ENCODE measurements at places on chromosomes 2 and 18.

DNA sequence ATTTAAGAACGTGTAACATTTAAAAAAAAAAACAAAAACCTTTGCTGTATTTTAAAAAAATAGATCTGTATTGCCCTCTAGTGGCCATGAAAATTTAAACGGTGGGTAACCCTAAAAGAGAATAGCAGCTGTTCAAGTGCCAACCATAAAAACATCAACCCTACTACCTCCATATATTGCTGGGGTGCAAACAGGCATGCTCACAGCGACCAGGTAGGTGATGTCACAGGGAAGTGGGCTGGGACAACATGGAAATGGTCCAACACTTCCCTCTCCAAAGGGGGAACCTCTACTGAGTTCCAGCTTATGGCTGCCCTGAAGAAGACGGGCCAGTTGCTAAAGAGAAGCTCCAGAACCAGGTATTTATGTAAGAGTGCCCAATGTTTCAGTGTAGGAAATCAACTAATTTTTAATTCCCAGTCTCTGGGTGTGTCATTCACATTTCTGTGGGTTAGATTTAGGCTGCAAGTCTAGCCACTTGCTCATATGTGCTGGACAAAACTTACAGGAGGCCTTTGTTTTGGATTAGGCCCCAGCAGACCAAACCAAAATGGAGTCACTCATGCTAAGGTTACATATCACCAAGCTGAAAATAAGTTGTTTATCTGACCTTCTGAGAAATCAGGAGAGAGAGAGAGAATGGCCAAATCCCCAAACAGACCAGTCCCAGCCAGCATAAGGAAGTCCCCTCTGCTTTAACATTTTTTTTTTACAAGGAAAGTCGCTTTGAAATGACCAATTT lies 54.5 kb downstream of the SKA1 start:
- peak; percentile 11 for DNase-seq

DNA sequence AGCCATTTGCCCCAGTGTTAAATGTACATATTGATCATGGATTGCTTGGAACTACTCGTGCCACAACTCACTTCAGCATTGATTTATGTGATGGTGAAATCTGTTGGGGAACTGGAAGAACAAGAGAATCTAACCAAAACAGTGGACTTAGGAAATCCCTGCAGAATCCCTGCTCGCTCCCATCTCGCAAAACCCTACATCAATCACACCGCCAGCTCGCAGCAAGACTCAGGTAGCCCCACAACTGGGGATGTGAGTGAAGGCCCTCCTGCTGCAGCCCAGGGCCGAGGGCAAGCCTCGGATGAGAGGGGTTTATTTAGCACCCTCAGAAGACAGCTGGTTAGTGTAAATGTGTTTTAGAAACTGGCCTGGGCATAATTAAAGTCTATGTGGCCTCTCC lies 171.6 kb downstream of the ANAPC1 start:
- DNase-seq: no peak

GRCh38 chr2:215839309-215839708 lies 174.0 kb downstream of the MREG start:
- no peak for DNase-seq

DNA sequence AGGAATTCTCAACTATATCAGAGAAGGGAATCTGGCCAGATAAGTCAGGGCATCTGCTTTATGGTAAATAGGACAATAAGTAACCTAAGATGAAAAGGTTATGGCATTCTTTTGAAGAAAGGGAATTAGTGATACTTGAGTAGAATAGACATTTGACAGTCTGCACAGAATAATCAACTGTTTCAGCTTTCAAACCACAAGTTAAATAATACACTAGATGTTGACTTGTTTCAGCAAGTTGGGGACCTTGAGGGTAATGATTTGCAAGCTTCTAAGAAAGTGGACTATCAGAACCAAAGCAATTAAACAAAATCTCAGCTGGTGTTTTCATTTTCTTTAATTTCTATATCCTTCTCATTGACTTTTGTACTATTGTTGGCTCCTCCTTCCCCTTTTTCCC lies 54.5 kb downstream of the SLC39A10 start:
- no peak for DNase-seq

GRCh38 chr2:65281627-65282351 lies 54.2 kb downstream of the ACTR2 start:
- DNase-seq: no peak

DNA sequence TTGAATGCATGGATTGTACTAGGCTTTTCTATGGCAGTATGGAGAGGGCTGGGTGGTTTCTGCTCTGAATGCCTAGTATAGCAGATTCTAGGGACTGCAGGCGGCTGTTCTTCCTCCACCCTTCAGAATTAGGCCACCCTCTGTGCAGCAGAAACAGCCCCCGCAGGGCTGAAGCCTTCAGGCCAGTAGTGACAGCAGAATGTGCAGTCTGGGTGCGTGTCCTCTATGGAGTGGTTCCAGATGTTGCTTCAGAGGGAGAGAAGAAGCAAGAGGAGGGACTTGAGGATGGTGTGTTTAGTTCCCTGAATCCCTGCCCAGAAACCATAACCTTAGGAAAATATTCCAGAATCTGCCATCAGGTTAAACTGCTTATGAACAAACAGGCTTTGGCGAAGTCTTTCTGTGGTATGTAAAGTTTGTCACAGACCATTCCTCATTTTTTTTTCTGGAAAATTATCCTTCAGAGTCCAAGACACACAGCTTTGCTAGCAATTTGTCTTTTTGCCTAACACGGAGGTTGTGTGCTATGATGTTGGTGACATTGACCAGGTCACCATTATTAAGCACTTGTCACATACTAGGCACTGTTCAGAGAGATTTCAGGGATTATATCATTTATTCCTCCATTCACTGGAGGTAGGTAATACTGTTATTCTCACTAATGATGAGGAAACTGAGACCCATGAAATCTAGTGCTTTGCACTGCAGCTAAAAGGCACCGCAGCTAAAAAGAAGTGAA lies 21.1 kb downstream of the CASP10 start:
- peak; percentile 82 for DNase-seq

- no peak for DNase-seq
Observed at GRCh38 chr2:136214307-136215200, 96.6 kb upstream of the CXCR4 start.

GRCh38 chr2:120066800-120067547 lies 54.1 kb downstream of the EPB41L5 start:
- DNase-seq: peak; percentile 10

GRCh38 chr2:36538335-36538734 lies 59.6 kb downstream of the FEZ2 start:
- peak; percentile 49 for DNase-seq

- DNase-seq: no peak
Observed at GRCh38 chr2:15348636-15349035, 212.5 kb downstream of the NBAS start.

DNA sequence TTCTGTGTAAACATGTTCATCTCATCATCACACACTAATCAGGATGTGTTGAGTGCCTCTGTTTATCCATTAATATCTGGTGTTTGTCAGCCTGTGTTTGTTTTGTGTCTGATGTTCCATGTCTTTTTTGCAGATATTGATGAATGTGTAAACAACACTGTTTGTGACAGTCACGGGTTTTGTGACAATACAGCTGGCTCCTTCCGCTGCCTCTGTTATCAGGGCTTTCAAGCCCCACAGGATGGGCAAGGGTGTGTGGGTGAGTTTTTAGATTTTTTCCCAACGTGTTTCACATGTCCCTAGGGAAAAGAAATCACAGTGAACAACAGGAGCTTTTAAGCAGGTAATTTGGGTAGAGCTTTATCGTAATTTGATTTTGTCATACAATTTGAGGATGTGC lies 133.7 kb upstream of the RASGRP3 start:
- no peak for DNase-seq

GRCh38 chr2:190182071-190182524 lies 119.6 kb upstream of the MSTN start:
- DNase-seq: no peak

- no peak for DNase-seq
Observed at GRCh38 chr2:119871725-119872124, 112.0 kb downstream of the PTPN4 start.

DNA sequence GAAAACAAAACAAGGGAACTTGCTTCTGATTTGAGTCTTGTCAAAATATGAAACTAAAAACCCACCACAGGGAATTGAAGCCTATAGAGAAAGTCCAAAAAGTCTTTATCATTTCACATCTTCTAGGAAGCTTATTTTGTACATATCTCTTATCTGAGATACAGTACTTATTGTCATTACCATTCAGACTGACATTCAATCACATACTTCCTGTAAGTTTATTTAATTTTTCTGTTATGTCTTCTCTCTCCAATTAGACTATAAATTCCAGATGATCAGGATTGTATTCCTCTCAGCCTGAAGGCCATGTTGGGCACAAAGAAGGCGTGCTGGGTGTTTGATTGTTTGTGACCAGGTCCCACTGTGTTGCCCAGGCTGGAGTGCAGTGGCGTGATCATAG lies 59.2 kb downstream of the METTL4 start:
- no peak for DNase-seq

DNA sequence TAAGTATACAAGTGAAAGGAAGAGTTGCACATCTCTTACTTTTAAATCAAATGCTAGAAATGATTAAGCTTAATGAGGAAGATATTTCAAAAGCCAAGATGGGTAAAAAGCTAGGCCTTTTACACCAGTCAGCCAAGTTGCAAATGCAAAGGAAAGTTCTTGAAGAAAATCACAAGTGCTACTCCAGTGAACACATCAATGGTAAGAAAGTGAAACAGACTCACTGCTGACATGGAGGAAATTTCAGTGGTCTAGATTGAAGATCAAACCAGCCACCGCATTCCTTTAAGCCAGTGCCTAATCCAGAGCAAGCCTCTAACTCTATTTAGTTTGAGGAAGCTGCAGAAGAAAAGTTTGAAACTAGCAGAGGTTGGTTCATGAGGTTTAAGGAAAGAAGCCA lies 79.1 kb downstream of the RBBP8 start:
- DNase-seq: no peak

GRCh38 chr2:32516567-32516966 lies 111.3 kb upstream of the TTC27 start:
- DNase-seq: no peak

DNA sequence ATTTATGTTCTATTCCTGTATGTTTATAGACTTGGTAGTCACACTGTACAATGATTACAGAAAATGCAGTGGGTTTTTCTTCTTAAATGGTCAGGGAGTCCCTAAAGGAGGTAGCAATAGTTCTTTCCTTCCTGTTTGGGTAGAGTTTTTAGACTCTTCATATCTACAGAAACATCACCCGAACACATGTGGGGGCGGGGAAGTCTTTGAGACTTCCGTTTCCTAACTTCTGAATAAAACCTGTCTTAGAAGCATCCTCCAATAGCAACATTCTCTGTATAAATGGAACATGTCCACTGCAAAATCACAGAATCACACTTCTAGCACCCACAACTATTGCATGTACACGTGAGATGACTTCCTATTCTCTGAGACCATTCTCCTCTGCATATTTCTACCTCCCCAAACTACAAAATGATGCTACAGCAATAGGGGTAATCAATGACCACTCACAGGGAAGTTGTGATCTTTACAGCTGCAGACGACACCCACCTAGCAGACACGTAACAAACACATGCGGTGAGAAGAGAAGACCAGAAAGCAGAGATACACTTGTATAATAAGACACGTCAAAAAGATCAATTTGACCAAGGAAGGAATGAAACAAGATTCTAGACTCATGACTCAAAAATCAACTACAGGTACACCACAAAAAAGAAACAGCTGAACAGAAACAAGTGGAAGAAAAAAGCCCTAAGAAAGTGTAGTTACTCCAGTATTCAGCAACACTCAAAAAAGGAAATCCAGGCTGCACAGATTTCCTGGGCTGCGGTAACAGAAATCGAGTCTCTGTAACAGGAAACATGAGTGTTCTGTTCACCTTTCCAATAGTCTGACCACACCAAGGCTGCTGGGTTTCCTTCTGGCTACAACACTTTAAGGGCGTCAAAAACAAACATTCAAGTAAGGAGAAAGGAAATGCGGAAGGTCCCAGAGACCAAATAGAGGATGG lies 120.4 kb downstream of the ZNF516 start:
- no peak for DNase-seq

- peak; percentile 24 for DNase-seq
Observed at GRCh38 chr2:131056932-131057287, 36.4 kb downstream of the FAM168B start.

DNA sequence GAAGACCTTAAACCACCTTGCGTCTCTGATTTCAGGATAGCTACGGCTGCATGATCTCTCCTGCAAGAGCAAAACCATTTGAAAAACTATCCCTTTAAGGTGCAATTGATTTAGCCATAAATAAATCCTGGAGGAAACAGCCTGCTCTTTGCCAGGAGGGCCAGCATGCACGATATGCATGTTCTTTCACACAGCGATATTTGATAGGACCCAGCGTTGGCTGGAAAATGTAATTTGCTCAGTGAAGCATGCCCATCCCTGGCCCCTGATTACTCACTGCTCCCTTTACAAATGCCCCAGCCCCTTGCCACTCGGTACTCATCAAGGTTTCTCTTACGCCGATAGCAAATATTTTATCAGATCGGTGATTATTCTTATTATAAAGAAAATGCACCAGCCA lies 315.4 kb downstream of the CDH2 start:
- no peak for DNase-seq

DNA sequence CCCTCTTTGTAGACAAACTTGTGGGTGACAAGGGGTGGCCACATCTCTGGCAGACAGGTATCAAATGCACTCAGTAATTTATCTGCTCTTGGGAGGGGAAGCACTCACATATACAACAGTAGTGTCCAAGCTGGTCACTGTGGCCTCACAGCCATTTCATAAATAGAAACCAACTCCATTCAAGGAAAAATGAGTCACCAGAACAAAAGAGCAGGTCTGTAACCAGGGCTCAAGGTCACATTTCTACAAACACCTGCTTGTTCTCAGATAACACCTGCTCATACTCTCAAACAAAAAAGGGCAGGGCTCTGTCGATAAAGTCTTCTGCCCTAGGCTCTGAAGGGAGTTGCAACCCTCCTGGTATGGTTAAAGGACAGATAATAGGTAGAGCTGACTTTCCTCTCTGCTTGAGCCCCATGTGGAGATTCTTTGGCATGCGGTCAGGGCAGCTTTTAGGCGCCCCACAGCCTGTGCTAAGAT lies 459.0 kb downstream of the BCL11A start:
- DNase-seq: no peak

DNA sequence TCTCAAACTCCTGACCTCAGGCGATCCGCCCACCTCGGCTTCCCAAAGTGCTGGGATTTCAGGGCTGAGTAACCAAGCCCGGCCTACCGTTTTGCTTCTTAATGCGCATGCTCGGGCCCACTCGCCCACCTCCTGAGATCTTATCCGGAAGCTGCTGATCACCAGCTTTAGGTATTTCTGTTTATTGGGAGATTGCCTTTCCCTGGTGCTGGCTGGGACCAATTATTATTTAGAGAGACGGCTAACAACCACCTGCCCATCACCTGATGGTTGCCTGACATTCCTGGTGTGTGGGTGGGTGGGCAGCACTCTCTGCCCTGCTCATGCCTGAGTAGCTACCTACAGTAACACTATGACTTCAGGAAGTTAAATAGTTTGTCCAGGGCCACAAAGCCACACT lies 56.3 kb upstream of the ZNF532 start:
- no peak for DNase-seq

- no peak for DNase-seq
Observed at GRCh38 chr2:217618744-217619143, 384.1 kb downstream of the TNS1 start.

Data from EH (cell line).